ENCODE measurements at places on chromosomes 16 and 17.

DNA sequence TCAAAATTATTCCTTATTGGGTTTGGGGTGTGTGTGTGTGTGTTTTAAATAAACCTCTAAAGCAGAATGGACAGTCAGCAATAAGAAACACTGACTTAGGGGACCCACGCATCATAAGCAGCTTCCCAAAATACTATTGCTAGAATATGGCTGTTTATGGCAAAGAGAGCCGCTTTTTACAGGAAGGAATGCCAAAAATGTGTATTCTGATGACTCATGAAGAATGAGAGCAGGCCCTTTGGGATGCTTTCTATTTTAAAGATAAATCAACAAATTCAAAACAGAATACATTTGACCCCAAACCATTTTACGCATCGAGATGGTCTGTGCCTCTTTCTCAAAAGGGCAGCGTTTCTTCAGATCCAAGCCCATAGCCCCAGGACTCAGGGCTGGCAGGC lies 37.5 kb downstream of the ARHGAP17 start:
- no peak for DNase-seq

GRCh38 chr17:74754832-74755231 lies 6.4 kb downstream of the NHERF1 start:
- DNase-seq, result no peak

DNA sequence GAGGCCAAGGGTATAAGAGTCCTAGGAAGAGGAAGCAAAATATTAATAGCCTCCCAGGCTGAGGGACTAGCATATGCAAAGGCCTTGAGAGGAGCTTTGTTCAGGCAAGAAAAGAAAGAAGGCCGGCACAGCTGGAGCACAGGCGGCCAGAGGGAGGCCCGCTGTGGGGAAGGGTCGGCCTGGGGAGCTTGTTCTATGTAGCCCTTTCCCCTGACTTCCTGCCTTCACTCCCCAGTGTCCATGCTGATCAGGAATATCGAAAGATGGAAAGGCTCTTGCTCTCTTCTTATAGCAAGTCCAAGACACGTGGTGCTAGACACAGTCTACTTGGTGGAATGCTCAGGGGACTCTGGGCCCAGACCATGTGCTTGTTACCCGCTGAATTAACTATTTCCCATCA lies 27.4 kb upstream of the HAS3 start:
- DNase-seq, result no peak

- no peak for DNase-seq
Measured at GRCh38 chr17:12842936-12843335, 53.6 kb downstream of the ARHGAP44 start.

DNA sequence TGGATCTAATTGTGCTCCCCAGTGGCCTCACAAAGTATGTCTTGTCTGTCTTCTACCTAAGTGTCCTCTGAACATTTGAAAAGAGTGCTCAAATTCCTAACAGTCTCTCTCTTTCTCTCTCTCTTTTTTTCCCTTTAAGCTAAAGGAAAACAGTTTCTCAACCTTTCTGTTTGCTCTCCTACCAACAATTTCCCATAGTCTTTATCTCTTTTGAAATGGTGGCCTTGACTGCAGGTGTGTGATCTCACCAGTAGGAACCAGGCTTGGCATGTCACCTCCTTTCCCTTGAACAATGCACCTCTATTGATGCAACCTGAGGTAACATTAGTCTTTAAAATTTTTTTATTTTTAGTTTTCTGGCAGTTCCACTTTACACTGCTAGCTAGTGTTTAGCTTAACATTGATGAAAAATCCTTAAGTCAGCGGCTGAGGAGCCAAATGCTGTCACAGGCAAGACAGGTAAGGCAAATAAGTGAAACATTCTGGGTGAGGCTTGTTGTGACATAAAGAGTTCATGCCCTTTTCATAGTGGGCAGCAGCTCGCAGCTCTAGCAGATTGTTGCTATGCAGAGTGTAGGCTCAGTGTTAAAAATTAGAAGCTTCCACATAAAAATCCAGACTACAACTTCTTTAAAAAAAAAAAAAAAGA lies 273.4 kb downstream of the HAPSTR1 start:
- DNase-seq, result no peak

GRCh38 chr16:85535352-85536072 lies 77.6 kb upstream of the GSE1 start:
- DNase-seq, result no peak

DNA sequence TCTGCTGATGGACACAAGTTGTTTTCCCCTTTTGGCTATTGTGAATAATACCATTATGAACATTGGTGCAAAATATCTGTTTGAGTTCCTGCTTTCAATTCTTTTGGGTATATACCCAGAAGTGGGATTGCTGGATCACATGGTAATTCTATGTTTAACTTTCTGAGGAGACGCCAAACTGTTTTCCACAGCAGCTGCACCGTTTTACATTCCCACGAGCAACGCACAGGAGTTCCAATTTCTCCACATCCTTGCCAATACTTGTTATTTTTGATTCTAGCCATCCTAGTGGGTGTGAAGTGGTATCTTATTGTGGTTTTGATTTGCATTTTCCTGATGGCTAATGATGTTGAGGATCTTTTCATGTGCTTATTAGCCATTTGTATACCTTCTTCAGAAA lies 43.4 kb upstream of the GAS7 start:
- DNase-seq, result no peak

- DNase-seq, result no peak
Measured at GRCh38 chr17:82157046-82158035, 55.3 kb downstream of the CCDC57 start.

- no peak for DNase-seq
Measured at GRCh38 chr16:11151885-11152629, 103.9 kb downstream of the SOCS1 start.

DNA sequence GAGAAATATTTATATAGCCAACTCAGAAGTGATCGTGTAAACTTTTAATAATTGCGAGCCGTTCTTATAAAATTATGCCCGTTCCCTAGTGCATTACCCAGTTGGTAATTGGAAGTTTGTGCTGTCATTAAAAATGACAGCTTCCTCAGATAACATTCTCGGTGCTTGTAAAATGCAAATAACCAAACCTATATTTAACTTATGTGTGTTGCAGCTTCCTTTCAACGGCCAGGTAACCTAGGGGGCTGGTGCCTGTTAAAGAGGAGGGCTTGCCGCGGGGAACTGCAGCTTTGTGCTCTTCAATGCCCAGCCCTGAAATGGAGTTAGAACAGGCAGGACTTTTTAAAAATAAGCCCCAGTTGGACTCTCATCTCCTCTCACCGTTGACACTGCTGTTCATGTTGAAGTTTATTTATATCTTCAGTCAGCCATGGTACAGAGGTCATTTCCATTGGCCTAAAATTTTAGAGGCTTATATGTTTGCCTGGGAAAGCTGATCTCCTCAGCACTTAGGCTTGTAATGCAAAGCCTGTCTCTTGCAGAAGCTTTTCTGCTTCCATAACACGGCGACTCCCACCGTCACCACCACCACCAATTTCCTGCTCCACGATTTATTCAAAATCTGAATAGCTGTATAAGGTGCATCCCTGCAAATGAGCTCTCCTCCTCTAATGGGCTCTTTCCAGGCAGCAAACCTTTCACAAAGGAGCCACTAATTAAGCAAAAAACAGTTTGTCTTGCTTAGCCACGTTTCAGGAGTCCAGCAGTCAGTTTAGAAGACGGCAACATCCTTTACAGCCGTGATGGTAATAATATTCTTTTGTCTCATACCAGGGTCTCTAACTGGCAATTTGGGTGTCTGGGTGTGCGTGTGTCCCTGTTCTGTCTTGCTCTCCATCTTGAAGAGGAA lies 74.7 kb downstream of the RPA1 start:
- no peak for DNase-seq

DNA sequence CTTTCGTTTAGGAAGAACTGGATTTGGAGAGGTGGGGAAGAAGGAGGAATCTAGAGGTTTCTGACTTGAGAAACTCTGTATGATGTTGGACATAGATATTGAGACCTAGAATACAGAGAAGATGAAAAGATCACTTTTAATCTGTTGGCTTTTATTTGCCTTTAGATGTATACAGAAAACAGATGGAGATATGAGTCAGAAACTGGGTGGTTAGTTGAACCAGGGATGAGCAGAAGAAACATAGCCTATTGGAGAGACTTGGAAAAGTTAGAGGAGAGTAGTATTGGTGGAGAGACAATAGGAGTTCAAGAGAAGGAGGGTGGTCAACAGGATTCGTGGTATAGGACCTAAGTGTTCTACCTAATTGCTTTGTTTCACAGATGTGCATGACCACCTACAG lies 5.1 kb downstream of the PHAF1 start:
- no peak for DNase-seq

DNA sequence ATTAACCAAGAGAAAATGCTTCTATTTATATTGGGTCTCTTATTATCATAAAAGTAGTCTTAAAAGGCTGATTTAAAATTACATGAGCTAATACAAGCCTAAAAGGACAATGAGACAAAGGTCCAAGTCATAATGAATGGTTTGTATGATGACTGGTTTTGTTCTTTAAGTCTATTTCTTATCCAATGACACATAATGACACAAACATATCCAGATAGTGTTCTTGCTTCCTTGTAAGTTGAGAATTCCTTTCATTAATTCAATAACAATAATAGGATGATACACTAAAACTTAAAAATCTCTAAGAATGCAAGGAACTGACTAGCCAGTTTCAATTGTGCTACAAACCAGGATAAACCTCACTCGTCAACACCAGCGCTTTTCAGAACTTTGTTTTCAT lies 244.1 kb downstream of the CEP112 start:
- DNase-seq, result no peak

DNA sequence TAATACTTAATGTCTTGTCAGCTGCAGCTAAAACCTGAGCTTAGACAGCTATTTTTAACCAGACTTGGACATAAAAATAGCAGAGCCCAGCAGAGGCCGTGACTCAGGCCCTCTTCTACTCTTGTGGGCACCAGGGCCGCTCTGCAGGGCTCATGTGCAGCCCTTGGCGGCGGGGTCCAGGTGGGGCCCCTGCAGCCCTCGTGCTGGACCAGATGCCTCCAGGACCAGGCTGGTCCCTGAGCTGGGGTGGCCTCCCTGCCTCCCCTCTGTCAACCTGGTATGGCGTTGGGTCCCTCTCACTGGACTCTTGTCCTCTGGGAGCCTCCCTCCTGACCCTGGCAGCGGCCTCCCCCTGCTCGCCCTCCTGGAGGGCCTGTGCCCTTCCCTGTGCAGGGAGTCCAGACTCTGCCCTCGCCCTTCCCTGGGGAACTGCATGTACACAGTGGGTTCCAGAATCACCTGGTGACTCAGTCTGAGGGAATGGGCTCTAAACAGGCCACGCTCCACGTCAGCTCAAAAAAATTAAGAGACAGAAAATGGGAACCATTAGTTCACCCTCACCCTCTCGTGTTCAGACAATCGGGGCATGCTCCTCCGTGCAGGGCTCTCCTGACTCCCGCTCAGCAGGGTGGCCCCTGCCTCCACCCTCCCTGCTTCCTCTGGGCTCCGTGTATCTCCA lies 9.7 kb downstream of the CDK5R1 start:
- no peak for DNase-seq

DNA sequence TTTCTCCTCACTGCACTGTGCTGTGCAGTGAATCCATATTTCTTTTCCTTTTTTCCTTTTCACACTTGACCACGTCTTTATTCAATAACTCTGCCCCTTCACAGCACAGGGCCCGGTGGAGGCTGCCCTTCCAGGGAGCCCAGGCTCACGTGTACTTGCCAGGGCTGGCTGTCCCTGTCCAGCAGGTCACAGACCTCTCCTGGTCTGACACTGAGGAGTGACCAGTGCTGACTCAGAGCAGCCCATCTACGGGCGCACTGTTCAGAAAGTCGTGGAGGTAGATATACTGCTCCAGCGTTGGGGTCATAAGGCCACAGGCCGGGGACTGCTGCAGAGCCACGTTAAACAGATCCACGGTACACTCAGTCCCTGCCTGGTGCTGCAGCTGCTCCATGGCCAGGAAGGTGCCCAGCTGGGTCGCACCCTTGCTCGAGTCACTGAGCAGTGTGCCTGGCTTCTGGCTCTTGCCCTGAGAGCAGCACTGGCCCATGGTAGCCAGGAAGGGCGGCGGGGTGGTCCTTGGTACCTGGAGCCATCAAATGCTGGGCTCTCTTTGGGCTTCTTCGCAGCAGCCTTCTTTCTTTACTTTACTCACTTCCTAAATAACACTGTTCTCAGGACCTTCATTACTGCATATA lies 531.7 kb downstream of the CDH13 start:
- no peak for DNase-seq

DNA sequence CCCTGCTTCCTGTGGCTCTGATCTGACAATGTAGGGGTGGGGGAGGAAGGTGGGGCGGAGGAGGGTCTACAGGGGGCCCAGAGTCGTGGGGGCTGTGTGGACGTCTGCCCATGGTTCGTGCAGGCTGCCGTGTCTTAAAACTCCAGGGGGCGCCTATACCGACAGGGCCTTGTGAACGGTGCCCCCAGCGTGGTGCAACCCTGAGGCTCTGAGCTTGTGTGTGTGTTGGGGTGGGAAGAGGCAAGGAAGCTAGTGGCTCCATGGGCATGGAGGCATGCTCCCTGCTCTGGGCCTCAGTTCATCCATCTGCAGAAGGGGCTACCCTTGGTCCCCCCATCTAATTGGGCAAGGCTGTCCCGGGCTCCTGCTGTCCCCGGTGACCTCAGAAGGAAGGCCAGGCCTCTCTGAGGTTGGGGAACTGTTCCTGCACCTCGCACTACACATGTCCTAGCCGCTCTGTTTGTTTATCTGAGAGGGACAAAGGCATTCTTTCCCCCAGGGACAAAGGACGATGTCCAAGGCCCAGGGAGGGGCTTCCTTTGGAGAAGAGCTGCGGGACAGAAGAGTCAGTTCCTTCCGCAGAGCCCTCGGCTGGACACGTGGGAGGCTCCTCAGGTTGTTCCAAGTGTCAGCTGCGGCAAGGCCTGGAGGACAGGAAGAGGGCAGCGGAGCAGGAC lies 13.5 kb downstream of the CA4 start:
- no peak for DNase-seq

DNA sequence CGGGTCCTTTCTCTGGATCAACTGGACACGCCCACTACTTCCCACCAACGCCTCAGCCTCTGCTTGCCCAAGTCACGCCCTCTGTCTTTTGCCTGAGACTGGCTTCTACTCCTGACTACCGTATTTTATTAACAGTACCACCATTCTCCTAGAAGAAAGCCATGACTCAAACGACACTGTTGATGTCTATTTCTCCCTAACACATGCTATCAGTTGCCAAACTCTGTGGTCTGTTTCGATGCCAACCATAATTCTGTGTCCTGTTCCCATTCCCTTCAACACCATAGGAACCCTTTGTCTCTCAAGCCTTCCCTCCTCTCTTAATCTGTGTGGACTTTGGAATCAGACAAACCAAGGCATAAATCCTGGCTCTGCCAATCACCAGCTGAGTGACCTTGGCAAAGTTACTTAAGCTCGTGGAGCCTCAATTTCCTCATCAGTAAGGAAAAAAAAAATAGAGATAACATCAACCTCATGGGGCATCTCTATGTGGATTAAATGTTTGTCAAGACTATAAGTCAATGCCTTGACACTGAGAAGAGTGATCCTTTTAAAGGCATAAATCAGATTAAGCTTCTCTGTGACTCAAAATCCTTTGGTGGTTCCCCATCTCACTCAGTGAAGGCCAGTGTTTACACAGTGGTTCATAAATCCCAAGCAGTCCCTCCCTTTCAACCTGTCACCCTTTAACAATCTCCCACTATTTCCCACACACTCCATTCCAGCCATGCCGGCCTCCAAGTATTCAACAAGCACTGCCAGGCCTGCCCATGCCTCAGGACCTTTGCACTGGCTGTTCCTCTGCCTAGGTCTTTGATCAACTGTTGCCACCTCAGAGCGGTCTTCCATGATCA lies 45.6 kb downstream of the ERN1 start:
- DNase-seq, result no peak

- DNase-seq, result no peak
Measured at GRCh38 chr17:80358861-80359260, 56.1 kb upstream of the ENDOV start.

Data from activated CD4-positive, CD25-positive, alpha-beta regulatory T cell (primary cell).